Testis (tissue), 5 donors: ENCODE measurements at places on chromosomes 1 and 21.

DNA sequence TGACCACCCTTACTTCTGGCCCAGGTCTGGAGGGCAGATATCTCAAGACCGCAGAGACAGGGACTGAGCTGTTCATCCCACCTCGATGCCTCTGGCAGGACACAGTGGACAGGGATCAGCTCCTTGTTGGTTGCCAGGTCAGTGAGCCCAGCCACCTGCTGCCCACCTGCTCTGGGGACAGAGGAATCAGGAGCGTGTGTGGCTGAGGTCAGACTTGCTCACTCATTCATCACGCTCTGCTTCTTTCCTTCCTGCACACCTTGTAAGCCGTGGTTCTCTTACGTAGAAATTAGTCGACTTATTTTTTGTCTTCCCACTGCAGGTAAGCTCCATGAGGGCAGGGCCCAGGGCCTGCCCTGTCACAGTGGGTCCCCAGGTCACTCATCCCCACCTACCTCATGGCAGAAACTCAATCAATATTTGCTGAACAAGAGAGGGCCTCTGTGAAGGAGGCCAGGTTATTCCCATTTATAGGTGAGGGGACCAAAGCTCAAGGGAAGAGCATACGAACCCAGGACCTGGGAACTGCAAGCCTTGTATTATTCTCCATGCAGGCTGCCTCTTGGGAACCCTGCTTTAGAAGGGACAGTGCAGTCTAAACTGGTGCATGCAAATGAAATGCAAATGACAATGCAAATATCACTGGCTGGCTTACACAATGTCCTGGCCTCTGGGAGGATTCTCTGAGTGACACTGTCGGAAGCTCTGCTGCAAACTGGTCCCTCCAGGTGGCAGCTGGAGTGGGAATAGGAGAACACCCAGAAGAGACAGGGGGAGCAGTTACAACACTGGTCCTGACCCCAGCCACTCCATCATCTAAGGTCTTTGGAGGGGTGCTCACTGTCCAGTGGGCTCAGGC is 58.4 kb upstream of the PAX7 start:
- DNase-seq: no peak

GRCh38 chr1:183003203-183003602 is 20.0 kb upstream of the LAMC1 start:
- no peak for DNase-seq

DNA sequence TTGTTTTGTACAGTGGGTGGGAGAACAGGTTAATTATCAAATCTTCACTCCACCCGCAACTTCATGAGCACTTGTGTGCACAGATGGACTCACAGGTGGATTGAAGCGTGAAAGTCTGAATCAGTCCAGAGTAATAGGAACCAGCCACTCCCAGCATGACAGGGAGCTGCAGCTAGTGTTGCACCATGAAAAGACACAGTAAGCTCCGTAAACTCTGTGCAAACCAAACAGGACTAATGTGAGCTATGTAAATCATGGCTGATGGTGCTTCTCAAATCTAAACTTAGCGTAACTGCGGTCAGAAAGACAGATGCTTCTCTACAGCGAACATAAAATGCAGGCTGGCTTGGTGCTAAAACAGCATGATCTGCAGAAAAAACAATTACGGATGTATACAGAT is 114.4 kb downstream of the CENPF start:
- no peak for DNase-seq

DNA sequence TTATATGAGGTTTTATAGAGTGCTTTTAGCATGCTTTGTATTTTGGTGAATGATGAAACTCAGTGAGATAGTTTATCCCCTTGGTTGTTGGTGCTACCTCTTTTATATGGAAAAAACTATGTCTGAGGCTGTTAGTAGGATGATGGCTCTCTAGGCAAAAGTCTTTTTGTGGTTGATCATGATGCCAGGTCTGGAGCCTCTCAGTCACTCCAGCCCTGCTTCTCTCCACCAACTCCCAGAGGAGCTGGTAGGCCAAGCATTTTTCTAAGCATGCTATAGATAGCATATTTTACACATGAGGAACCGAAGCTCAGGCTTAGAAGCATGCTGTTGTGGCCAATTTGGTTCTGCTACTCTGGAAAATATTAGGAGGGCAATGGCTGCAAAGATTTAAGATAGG is 82.2 kb downstream of the FMN2 start:
- no peak for DNase-seq

- no peak for DNase-seq
These were observed 5.9 kb upstream of the SLC6A9 start for GRCh38 chr1:44037154-44037553.

GRCh38 chr1:231210126-231210525 is 30.9 kb upstream of the GNPAT start:
- DNase-seq: no peak

DNA sequence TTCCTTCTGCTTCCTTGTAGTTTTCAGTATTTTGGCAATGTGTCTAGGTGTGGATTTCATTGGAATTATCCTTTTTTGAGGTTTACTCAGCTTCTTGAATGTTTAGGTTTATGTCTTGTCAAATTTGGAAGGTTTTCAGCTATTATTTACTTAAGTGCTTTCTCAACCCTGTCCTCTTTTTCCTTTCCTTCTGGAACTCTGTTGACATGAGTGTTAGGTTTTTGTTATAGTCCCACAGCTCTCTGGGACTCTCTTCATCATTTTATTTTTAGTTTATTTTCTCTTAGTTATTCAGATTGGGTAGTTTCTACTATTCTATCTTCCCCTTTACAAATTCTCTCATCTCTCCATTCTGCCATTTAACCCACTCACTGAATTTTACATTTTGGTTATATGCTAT is 63.1 kb upstream of the GPR88 start:
- no peak for DNase-seq

- DNase-seq: no peak
These were observed 76.6 kb downstream of the GPR88 start for GRCh38 chr1:100614570-100614969.

GRCh38 chr1:108502624-108503023 is 52.5 kb downstream of the NBPF6 start:
- no peak for DNase-seq

GRCh38 chr1:225827076-225827475 is 17.2 kb downstream of the EPHX1 start:
- no peak for DNase-seq
